ENCODE measurements at places on chromosomes 7 and 10.

- no peak for DNase-seq
Measured at GRCh38 chr7:131903315-131903714, 346.9 kb upstream of the PODXL start.

DNA sequence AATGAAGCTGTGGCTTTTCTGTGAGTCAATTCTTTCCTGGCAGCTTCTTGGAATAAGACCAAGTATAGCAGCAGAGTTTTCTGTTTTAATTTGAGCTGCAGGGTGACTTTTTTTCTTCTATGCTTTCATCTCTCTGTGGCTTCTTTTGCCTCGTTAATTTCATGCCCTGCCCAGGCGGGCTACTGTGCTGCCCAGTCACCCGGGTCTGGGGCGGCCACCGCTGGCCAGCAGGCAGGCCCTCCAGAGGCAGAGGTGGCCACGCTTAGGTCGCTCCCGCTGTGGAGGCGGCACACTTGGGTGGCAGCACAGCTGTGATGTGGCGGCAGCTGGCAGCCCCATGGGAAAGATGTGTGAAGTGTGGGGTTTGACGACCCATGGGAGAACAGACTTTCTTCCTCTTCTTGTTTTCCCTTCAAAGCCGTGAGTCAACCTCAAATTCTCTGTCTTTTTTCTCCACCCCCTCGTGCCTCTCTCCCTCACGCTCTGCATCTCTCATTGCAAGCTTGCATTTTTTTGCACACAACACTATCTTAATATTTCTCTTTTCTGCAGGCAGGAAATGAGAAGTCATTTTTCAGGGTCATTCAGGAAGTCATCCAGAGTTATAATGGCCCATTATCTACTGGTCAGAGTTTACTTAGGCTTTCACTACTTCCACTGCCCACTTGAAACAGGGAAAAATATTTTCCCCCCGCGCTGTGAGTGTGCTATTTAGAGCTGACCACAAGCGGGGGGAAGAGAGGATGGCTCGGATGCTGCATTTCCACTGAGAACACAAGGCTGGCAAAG, 67.8 kb downstream of the EGFR start:
- DNase-seq, result no peak

GRCh38 chr10:89591111-89591795, 53.8 kb downstream of the PANK1 start:
- DNase-seq, result no peak

DNA sequence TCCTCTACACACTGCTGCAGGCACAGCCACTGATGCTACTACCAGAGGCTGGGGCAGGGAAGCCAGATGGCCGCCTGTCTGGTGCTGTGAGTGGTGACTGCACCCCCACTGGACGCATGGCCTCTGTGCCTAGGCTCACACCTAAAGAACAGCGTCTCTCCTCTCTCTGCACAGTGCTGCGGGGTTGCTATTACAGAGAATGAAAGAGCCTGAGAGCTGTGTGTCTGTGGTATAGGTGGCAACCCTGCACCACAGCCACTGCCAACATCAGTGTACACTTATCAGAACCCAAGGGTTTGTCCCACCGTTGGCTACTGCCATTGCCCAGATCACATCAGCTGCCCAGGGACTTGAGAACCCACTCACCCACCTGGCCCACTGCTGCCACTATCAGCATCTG, 4.1 kb upstream of the IFIT2 start:
- DNase-seq, result no peak

- no peak for DNase-seq
Measured at GRCh38 chr10:132706701-132707100, 79.2 kb downstream of the NKX6-2 start.

- DNase-seq, result no peak
Measured at GRCh38 chr10:14550471-14550981, 219.8 kb upstream of the FRMD4A start.

DNA sequence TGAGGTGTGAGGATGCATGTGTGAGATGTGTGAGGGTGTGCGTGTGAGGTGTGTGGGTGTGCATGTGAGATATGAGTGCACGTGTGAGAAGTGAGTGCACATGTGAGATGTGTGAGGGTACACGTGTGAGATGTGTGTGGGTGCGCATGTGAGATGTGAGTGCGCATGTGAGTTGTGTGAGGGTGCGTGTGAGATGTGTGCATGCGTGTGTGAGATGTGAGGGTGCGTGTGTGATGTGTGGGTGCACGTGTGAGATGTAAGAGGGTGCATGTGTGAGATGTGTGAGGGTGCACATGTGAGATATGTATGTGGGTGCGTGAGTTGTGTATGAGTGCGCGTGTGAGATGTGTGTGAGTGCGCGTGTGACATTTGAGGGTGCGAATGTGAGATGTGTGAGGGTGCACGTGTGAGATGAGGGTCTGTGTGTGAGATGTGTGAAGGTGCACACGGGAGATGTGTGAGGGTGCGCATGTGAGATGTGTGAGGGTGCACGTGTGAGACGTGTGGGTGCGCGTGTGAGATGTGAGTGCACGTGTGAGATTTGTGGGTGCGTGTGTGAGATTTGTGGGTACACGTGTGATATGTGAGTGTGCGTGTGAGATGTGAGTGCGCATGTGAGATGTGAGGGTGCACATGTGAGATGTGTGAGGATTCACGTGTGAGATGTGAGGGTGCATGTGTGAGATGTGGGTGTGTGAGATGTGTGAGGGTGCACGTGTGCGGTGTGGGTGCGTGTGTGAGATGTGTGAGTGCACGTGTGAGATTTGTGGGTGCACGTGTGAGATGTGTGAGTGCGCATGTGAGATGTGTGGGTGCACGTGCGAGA, 30.5 kb downstream of the PPIF start:
- DNase-seq, result no peak

DNA sequence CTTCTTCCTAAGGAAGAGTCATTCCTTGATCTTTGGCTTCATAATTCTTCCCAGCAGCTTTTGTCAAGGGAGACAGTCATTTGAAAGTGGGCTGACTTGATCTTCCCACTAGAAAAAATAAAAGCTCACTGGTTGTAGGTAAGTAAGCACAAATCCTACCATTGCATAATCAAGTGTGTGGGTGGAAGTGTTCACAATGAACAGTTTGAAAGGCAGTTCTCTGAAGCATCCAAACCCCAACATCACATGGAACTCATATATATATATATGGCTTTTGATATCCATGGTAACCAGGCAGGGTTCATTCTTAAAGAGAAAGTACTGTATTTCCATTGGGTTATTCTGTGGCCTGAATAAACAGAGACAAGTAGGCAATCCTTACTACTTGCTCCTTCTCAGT, 51.6 kb downstream of the ARMH3 start:
- DNase-seq, result no peak

- no peak for DNase-seq
Measured at GRCh38 chr7:47271749-47272148, 310.2 kb downstream of the TNS3 start.

GRCh38 chr10:78630944-78631838, 437.6 kb upstream of the ZMIZ1 start:
- DNase-seq, result no peak

GRCh38 chr10:116053910-116054309, 219.1 kb downstream of the GFRA1 start:
- no peak for DNase-seq

- no peak for DNase-seq
Measured at GRCh38 chr7:41869091-41869490, 166.2 kb upstream of the INHBA start.

DNA sequence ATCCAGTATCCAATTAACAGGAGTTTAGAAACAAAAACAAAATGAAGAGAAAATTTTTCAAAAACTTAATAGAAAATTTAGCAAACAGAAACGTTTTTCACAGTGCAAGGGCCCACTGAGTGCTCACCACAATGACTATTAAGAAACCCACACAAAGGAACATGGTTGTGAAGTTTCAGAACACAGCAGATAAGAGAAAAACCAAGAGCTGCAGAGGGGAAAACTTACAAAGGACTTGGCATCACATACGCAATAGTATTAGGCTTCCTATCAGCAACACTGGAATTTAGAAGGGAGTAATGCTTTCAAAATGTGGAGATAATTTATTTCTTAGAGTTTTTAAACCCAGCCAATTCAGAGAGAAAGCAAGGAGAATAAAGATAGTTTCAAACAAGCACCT, 1.7 kb upstream of the C7orf25 start:
- DNase-seq, result no peak

DNA sequence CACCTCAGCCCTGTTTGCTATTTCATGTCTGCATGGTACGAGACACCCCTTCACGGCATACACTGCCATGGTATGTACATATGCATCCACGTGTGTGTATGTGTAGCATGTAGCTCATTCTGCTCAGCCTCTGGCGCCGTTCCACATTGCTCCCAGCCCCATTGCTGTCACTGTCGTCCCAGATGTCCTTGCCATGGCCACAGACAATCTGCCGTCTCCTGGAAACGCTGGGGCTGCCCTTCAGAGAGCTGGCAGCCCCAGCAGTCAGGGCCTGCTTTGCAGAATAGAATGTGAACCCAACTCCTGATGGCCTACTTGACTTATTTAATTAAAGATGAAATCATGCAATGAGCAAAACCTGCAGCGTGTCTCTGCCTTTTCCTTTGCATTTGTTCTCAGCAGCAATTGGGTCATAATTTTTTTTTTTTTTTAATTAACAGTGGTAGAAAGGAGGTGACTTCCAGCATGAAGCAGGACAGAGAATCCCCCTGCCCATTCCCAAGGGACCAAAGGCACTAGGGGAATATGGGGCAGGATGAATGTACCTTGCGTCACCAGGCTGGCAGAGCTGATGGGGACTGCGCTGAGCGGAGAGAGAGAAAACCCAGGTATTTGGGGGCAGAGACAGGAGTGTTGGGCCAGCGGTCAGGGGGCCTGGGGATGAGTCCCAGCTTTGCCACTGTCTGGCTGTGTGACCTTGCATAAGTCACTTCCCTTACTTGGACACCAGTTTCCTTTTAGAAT, 49.2 kb downstream of the CHST3 start:
- no peak for DNase-seq

- no peak for DNase-seq
Measured at GRCh38 chr10:33483816-33484190, 149.3 kb upstream of the NRP1 start.

GRCh38 chr7:120955577-120956149, 5.1 kb downstream of the ING3 start:
- no peak for DNase-seq

DNA sequence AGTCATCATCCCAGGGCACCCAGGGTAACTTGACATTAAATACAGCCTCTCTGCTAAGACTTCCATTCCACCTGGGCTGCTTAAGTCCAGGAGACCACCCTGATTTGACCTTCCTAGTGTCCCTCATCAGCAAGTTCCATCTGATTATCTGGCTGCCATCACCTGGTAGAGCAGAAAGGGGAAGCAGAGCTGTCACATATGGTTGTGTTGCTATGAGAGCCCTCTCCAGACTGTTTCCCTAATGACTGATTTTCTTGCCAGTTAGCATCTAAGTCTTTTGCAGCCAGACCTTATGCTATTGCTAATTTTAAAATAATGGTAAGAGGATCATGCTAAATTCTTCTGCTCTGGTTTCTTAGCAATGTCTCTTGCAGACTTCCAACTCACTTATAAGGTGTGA, 38.7 kb downstream of the KCNH2 start:
- DNase-seq, result no peak

DNA sequence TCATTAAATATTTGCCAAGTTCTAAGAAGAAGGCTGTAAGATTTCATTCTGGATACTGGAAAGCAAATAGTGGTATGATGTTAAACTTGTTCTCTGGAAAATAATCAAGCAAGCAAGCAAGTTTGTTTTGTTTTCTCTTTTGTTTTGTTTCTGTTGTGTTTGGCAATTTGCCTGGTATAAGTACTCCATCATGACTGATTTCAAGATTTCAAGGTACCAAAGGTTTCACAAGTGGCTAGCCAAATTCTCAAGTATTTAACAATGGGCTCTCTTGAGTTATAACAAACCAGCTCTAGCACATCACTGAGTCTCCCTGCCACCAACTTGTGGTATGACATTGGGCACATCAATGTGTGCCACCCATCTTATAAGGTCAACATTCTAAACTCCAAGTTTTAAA, 151.7 kb upstream of the IGFBP3 start:
- DNase-seq, result no peak

DNA sequence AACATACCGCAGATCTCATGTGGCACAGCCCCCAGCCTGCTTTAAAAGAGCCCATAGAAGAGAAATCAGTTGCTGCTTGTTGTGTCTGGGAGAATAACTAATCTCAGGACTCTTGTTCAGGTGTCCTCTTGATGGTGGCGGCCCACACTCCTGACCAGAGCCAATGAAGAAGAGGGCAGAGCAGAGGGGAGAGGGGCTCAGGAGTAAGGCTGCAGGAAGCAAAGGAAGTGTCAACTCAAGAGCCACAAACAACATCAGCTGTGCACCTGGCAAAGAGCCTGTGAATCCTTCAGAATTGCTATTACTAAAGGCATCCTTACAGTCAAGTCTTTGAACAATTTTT, 59.8 kb upstream of the PTN start:
- DNase-seq, result no peak

- no peak for DNase-seq
Measured at GRCh38 chr10:35268791-35269257, 67.5 kb upstream of the CCNY start.

- DNase-seq, result no peak
Measured at GRCh38 chr7:88202278-88202677, 17.6 kb downstream of the SRI start.

- no peak for DNase-seq
Measured at GRCh38 chr10:29621161-29621560, 13.6 kb downstream of the SVIL start.

DNA sequence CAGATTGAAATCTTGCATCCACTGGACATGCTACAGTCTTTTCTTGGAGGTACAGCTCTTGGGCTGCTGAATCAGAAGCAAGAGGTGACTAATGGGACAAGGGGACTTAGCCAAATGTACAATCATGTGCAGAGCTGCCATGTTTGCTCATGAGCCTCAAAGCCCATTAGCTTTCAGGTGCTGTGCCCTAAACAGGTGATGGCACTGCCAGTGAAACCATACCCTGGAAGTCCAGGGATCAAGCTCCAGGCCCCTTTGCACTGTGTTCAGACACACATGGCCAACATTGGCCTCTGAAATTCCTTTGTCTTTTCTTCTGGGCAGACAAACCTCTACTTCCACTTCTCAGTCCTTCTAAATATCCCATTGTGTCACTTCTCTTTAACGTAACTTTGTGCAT, 328.2 kb downstream of the GRID1 start:
- no peak for DNase-seq

- DNase-seq, result no peak
Measured at GRCh38 chr7:98760201-98760651, 109.6 kb downstream of the TMEM130 start.

DNA sequence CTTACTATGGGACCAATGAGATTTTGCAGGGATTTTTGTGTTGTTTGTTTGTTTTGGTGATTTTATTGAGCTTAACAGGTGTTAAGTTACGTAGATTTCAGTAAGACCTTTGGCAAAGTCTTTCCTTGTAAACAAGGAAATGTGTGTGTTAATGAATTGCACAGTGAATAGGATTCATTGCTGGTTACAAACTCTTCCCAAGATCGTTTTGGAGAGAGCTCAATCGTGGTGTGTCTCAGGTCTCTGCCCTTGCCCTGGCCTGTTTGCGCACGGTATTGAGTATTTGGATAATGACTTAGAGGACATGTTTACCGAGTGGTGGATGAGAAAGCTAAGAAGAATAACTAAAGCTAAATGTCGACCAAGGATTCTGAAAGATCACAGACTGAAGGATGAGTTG, 41.9 kb downstream of the PRPF18 start:
- no peak for DNase-seq

- DNase-seq, result peak; percentile 44
Measured at GRCh38 chr10:110279407-110279986, 25.2 kb downstream of the SMNDC1 start.

Measured in activated T-cell treated with anti-CD3 and anti-CD28 coated beads for 4 hours (primary cell).